ENCODE measurements at places on chromosomes 4 and X.

DNA sequence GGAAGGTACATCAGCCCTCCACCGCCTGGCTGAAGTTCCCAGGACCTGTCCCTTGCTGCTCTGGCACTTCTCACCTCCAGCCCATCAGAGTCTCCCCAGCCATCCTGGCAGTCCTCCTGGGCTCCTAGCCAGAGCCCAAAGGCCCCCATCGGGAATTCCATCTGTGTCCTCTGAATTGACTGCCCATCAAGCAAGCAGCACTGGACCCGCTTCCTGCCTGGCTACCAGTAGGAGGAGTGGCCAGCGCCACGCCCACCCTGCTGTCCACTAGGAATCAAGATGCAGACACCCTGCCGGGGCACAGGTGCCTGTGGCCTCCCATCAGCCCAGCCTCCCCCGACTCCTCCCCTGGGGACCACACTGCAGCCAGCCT is 47.2 kb downstream of the C4orf50 start:
- DNase-seq, result no peak

DNA sequence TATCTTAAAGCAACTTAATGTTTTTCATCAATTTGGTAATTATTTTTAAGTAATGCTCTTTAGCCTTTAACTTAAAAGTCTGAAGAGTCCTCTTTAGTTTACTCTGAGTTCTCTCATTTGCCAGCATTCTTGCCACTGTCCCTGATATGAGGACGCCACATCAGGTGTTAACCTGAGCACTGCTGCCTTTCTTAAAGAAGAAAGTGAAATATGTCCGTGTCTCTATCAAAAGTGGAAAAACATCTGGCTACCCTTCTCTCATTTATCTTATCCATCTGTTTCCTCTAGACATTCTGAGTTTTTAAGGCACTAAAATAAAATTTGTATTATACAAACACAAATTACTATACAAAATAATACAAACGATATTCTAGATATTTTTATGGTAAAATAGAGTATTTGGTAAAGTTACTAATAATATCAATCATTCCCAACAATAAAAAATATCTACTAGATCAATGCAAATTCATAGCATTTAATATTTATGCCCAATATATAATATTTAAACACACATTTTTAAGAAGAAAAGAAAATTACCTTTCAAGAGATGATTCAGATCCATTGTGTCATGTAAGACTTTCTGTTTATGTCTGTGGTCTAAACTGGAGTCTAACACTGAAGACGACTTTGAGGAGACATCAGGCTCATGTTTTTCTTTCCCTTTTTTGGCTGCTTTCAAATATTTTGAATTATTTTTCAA is 14.0 kb downstream of the CFAP97 start:
- DNase-seq, result no peak

DNA sequence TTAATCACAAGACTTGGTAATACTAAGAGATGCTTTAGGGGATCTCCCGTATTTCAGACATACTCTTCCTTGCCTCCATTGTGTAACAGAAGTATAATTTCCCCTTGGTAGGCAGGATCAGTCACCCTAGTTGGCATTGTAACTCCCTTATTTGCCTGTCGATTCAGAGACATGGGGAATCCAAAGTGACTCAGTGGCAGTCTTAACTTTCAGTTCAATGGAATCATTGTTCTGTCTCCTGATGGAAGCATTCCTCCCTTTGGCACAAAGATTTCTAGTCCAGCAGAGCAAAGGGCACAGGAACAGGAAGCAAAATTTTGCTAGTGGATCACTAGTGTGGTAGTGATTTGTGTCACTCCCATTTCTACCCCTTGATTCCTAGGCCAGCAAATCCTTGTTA is 80.4 kb downstream of the DCUN1D4 start:
- no peak for DNase-seq

DNA sequence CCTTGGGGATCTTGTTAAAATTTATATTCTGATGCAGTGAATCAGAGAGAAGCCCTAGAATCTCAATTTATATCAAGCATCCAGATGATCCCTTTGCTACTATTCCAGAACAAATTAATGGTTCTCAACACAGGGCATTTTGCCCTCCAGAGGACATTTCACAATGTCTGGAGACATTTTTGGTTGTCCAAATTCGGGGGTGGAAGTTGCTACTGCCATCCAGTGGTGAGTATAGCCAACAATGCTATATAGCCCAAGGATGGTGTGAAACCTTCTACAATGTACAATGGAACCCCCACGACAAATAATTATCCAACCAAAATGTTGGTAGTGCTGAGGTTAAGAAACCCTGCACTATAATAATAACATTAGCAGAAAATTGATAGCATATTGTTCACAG is 2440.0 kb downstream of the PCDH7 start:
- no peak for DNase-seq

- no peak for DNase-seq
Observed at GRCh38 chr4:146329050-146329716, 114.8 kb downstream of the REELD1 start.

GRCh38 chrX:13891377-13892140 is 74.7 kb upstream of the GPM6B start:
- DNase-seq, result no peak

DNA sequence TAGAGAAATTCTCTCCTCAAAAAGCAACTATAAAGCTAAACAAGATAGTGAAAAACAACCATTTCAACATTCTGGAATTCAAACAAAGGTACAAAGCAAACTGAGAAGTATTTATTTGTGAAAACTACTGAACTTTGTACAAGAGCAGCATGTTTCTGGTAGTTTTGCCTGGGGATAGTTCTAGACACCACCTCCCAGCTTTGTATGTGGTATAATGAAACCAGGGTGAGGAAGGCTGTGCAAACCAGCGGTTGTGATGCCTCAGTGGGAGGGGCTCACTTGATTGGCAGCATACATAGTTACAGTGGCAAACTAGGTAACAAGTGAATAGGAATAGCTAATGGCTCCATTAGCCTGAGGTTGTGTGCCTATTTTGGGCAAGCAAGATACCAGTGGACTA is 18.6 kb upstream of the FRMD7 start:
- no peak for DNase-seq

- DNase-seq, result peak; percentile 39
Observed at GRCh38 chr4:69714086-69714485, 46.3 kb downstream of the SULT1B1 start.

GRCh38 chr4:186844059-186844681 is 120.5 kb upstream of the FAT1 start:
- no peak for DNase-seq

All from NCI-H187 (cell line).